ENCODE measurements at places on chromosomes 2 and 18. TPM values are rescaled to one million over a fixed set of nuclear protein-coding genes. Genes with fewer than 3 reads are reported as not detected.

Gene PLCD4
- total RNA-seq, result 0.39 TPM

Gene KLHL14
- not detected for total RNA-seq

Gene CCDC68
- total RNA-seq, result 0.30 TPM

Gene FIGN
- 1.5 TPM for total RNA-seq

Gene PRSS56
- not detected for total RNA-seq

Gene HOXD12
- total RNA-seq, result 0.12 TPM

- no peak for DNase-seq
Observed at GRCh38 chr2:203900253-203900652, 32.7 kb downstream of the CTLA4 start.

- DNase-seq, result no peak
Observed at GRCh38 chr2:60868589-60869273, 12.6 kb upstream of the REL start.

DNA sequence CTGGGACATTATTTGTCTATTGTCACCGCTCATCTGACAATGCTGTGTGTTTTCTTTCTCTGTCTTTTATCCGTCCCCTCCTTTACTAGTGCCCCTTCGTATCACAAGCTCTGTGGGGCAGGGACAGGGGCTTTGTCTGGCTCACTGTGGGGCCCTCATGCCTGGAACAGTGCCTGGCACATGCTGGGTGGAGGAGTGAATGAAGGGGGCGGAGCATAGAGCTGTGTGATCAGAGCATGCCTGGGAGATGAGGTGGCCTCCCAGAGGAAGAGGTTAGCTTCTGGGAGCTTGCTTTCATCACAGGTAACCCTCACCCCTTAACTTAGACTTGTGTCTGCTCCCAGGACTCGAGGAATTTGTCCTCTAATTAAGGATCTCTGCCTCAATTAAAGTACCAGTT is 16.4 kb downstream of the MTCL1 start:
- peak; percentile 69 for DNase-seq

- DNase-seq, result no peak
Observed at GRCh38 chr2:95386031-95386430, 16.5 kb upstream of the FAHD2A start.

GRCh38 chr2:207434899-207435465 is 94.8 kb upstream of the CREB1 start:
- no peak for DNase-seq

DNA sequence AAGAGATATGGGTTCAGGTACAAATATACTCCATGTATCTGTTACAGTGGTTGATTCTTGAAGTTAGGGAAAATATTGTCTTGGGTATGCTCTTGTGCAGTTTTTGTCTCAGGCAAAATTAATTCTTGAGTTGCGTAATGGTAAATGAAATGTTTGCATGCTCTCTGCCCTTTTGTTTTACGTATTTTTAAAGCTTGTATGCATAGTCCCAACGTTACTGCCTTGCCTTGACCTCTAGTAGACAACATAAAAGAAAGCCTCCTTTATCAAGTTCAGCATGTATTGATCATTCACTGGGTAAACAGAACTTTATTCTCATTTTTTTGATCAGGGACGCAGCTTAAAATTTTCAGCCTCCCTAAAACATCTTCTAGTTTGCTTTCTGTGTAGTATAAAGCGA is 283.1 kb downstream of the THSD7B start:
- DNase-seq, result no peak

DNA sequence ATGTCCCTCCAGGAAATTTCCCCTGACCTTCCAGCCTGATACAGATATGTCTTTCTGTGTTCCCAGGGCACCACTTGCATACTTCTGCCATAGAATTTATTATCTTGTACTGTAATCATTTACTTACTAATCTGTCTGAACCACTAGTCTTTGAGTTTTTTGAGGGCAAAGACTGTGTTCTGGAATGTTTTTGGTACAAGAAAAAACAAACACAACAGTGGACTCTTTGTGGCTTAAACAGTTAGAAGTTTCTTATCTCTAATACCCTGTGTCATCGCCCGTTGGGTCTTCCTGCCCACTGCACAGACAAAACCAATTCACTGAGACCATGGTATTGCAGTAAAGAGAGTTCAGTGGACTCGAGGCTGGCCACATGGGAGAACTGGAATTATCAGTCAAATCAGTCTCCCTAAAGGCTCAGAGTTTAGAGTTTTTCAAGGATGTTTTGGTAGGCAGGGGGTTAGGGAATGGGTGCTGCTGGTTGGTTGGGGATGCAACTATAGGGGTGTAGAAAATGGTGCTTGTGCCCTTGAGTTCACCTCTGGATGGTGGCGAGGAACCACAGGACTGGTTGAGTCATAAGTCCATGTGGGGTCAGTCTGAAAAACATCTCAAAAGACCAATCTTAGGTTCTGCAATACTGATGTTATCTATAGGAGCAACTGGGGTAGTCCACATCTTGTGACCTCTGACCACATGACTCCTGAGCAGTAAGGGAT is 20.3 kb downstream of the RALB start:
- DNase-seq, result peak; percentile 38

- no peak for DNase-seq
Observed at GRCh38 chr2:154198866-154199265, 327.1 kb downstream of the GALNT13 start.

- no peak for DNase-seq
Observed at GRCh38 chr2:98028931-98029717, 33.4 kb upstream of the TMEM131 start.

DNA sequence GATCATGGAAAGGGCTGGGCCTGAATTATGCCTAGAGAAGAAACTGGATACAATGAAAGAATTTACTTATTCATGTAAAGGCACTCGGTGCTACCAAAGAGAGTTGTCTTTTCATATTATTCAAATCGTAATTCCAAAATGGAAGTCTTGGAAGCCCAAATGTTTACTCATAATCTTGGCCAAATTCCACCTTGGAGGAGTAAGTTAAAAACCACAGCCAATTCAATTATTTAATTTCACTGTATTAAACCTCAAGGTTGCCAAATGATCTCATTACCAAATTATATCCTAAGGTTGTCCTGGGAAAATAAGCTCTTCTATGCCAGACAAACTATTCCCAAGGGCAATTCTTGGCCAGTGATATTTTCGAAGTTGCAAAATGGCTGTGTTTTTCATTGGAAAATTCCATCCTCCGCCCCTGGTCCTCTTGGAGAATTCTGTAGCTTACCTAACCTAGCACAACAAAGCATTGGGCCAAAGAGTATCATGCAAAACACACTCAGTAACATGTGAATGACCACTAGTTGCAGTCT is 11.1 kb upstream of the VPS4B start:
- DNase-seq, result peak; percentile 42

DNA sequence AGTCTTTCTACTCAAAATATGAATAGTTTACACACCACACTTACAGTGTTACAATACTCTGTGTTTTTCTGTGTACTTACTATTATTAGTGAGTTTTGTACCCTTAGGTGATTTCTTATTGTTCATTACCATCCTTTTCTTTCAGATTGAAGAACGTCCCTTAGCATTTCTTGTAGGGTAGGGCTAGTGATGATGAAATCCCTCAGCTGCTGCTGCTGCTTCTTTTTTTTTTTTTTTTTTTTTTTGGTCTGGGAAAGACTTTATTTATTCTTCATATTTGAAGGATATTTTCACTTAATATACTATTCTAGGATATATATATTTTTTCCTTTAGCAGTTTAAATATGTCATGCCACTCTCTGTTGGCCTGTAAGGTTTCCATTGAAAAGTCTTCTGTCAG is 29.0 kb upstream of the SERPINB2 start:
- DNase-seq, result no peak

DNA sequence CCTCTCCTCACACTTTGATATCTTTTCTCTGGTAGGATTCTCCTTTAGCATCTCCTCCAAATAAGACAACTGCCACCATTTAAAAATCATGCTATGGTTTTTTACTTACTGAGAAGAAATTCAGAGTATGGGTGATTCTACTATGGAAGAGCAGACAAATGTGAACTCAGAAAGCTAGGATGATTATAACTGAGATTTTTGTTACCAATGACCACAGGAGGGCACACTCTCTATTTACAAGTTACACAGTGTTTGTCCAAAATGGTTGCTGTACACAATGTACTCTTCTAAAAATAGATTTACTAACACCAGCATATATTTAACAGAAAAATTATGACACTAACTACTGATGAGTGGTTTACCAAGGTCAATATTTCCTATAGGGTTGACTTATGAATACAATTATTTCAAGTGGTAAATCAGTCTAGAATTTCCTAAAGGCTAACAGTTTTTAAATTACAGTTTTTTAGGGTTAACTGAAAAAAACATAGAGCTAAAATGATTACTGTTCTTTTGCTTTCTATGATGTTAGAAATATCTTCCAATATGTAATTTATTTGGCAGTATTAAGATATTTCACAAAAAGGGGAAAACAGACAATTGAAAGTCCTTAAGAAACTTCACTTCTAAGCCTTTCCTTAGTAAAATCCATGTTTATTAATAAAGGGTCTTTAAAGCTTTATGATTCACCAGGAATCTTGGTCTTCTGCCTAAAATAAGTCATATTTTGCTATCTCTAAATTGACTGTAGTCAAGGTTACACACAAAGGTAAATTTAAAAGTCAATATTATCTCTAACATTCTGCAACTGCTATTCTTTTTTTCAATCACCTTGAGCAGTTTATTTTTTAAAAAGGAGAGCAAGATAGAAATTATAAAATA is 57.2 kb downstream of the MAP4K3 start:
- peak; percentile 55 for DNase-seq

DNA sequence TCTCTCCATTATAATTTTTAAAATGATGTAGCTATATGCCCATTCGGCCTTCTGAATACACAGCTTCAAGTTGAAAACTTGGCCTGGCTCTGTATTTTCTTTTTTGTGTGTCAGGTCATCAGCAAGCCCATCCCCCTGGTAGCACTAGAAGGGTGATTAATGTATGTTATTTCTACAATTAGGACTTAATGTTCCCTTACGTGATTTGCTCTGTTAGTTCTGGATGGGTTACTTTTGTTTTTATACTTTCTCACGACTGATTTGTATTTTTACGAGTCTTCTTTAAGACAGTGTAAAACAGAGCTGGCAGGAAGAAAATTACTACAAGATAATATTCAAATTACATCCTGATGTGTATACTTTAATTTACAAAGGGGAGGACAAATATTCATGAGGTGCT is 88.4 kb upstream of the RGPD4 start:
- DNase-seq, result no peak

- DNase-seq, result peak; percentile 73
Observed at GRCh38 chr2:179104736-179105135, 54.8 kb upstream of the CCDC141 start.

GRCh38 chr18:55002261-55002660 is 43.0 kb upstream of the CCDC68 start:
- DNase-seq, result no peak

DNA sequence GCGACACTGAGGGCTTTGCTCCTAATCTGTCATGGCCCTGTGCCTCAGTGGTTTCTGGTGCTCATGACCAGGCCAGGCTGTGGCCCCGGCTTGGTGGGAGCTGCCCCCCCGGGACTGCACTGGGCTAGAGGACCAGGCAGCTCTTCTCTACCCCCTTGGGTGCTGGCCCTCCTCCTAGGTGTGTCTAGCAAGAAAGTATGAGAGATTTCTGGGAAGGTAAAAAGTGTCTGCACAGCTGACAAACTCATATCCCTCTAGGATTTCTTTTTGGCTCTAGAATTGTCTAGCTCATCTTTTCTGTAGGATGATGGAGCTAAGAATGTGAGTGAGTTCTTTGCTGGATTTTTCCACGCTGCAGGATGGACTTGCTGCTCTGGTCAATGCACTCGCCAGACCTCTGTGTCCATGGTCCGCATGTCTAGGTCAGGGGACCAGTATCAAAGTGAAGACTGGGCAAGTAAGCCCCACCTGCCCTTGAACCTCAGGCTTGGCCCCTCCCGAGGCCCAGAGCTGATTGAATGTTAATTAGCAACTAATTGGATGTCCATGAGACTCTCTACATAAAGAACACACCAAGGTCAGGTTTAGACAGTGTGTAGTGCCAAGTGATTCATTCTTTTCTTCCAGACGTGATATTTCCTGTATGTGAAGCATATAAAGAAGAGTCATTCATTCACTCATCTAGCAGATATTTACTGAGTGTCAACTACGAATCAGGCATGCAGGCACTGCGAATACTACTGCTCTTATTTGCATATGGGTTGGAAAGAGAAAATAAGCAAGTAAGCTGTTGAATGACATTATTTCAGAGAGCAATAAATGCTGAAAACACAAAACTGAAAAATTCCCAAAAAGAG is 15.6 kb upstream of the PSD4 start:
- peak; percentile 74 for DNase-seq
